ENCODE measurements at places on chromosomes 5 and 9.

DNA sequence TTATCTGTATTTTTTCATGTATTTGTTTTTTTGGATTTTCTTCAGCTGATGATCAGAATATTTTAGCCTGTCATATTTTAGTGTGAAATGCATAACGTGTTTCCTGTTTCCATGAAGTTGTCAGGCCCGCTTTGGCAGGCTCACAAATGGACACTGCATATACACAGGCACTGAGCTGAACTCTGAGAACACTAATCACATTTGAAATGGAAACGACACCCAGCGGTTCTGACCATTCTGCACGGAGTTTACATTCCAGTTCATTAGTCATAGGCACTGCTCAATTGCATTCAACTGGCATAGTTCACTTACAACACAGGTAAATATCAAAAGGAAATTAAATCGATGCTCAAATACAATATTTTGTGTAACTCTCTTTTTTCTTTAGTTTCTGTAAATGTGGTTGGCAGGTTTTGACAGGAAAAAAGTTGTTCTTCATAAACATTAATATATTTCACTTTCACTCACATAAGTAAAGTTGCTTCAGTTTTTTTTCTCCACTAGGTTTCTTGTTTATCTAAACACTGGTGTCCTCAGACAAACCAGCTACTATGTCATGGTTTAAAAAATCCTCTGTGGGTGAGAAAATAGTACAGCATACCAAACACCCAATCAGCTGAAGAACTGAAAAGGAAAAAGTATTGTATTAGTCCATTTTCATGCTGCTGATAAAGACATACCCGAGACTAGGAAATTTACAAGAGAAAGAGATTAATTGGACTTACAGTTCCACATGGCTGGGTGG lies 559.0 kb upstream of the DAP start:
- no peak for DNase-seq

- DNase-seq = no peak
Observed at GRCh38 chr9:28528049-28528448, 954.8 kb upstream of the C9orf72 start.

GRCh38 chr5:143051244-143052058 lies 281.3 kb downstream of the ARHGAP26 start:
- DNase-seq = peak; percentile 55

DNA sequence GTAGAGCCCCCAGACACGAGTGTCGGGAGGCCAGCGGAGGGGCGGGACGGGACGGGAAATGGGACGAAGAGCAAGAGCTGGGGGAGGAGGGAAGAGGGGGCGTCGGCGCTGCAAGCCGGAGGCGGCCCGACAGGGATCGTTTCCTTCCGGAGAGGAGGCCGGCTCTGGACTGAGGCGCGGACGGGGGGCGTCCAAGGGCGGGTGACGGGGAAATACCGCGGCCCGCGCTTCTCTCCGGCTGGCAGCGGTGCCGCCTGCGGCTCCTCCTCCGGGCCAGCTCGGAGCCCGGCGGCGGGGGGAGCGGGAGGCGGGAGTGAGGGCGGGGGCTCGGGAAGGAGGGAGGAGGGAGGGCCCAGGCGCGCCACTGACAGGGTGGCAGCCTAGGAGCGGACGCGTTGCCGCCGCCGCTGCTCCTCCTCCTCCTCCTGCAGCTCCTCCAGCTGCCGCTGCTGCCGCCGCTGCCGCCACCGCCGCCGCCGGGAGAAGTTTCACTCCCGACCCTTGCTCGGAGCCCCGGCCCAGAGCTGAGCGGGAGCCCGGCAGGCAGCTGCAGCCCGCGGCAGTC lies at the start of gene CHSY3:
Gene CHSY3 (plus strand): TSS at position 364 of the 565 bp plus-strand sequence.
- DNase-seq = peak; percentile 64

Data from activated CD4-positive, alpha-beta T cell treated with anti-CD3 and anti-CD28 coated beads, Interleukin-10, Interleukin-2, amounts not matched to agents 100 ng/mL and 50 ng/mL, durations not matched to agents 16 hours and 8 hours (primary cell).